Progenitor cell of endocrine pancreas (in vitro differentiated cells): ENCODE measurements at places on chromosomes 13 and 19. TPM values are rescaled to one million over a fixed set of nuclear protein-coding genes. Genes with fewer than 3 reads are reported as not detected.

- no peak for DNase-seq
Measured at GRCh38 chr19:35596366-35596999, 10.5 kb downstream of the PMIS2 start.

PCDH17 gene
- total RNA-seq, result 17.5 and 18.9 TPM in 2 replicates

CYP2B6 gene
- total RNA-seq, result 2.0 and 3.0 TPM in 2 replicates

KASH5 gene
- total RNA-seq, result not detected in 2 replicates
